ENCODE measurements at places on chromosomes 3 and 15.

- DNase-seq = no peak
Observed at GRCh38 chr3:62497156-62497555, 123.8 kb upstream of the FEZF2 start.

GRCh38 chr15:70141376-70142071 lies 43.8 kb upstream of the TLE3 start:
- no peak for DNase-seq

DNA sequence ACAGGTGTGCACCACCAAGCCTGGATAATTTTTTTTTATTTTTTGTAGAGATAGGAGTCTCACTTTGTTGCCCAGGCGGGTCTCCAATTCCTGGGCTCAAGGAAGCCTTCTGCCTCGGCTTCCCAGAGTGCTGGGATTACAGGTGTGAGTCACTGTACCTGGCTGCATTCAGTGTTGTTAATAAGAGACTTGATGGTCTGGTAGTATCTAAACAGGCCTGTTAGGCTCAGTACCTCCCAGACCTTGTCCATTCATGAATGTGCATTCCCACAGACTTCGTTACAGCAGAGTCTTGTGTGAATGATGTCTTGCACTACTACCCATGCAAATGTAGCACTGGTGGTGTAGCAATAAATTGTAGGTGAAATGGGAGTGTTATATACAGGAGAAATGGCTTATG lies 17.7 kb downstream of the CMTM8 start:
- no peak for DNase-seq

GRCh38 chr3:152383136-152383606 lies 114.4 kb downstream of the MBNL1 start:
- no peak for DNase-seq

- DNase-seq = no peak
Observed at GRCh38 chr15:85583923-85584390, 203.6 kb downstream of the AKAP13 start.

- DNase-seq = no peak
Observed at GRCh38 chr3:11084098-11084497, 70.2 kb upstream of the HRH1 start.

GRCh38 chr3:9067352-9067975 lies 104.2 kb upstream of the RAD18 start:
- DNase-seq = peak; percentile 5

GRCh38 chr3:158463556-158463955 lies 107.4 kb upstream of the MLF1 start:
- DNase-seq = no peak

GRCh38 chr3:36520241-36521006 lies 140.1 kb downstream of the STAC start:
- DNase-seq = no peak

Measured in hematopoietic multipotent progenitor cell treated with erythropoietin and hydrocortisone succinate and interleukin-3 and kit ligand, for 15 days (in vitro differentiated cells).